ENCODE measurements at places on chromosomes 2 and 18.

DNA sequence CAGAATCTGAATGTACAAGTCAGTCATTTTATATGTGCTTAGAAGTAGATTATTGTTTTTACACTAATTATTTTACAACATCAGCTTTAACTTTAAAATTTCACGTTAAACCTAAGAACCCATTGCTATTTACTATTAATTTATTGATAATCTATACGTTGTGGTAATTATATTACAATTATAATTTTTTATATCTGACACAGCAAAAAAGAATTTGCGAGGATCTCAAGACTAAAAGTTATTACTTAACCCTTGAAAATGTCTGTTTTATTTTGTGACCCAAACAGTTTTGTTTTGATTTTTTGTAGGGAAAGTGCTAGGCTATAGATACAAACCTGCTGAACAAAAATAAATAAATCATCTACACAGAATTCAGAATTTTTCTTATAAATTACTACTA, 30.3 kb downstream of the BAZ2B start:
- no peak overlapping the region for H3K4me3 ChIP-seq
- no peak for DNase-seq
- H3K27ac ChIP-seq = no peak overlapping the region
- peaks cover 60% of the 10 kb centered on the region for H3K36me3 ChIP-seq

DNA sequence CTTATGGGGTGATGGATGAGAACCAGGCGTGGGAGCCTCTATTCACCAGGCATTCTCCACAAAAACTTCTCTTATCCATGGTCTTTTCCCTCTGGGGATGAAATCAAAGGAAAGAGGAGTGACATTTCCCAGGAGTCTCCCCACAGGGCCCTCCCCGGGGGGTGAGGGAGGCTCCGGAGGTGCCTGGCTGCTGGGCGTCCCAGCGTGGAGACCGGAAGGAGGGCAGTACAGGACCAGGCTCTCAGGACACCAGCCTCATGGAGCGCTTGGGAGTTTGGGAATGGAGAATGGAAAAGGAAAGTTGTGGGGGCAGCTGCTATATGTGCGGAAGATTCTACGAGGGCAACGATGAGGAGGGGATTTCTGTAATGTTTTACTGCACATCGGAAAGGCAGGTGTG, 22.1 kb downstream of the CIB4 start:
- no peak overlapping the region for H3K27ac ChIP-seq
- no peak overlapping the region for H3K4me3 ChIP-seq
- peaks cover 7% of the 10 kb centered on the region for H3K36me3 ChIP-seq

GRCh38 chr2:120852200-120852815, 116.6 kb downstream of the GLI2 start:
- H3K36me3 ChIP-seq = peaks cover 27% of the 10 kb centered on the region
- no peak overlapping the region for H3K27ac ChIP-seq
- H3K27me3 ChIP-seq = peaks cover 3% of the 10 kb centered on the region
- H3K4me3 ChIP-seq = no peak overlapping the region

GRCh38 chr2:120540719-120541552, 194.7 kb upstream of the GLI2 start:
- H3K27me3 ChIP-seq = peaks cover 82% of the 10 kb centered on the region
- H3K36me3 ChIP-seq = no peaks in the 10 kb centered on the region

DNA sequence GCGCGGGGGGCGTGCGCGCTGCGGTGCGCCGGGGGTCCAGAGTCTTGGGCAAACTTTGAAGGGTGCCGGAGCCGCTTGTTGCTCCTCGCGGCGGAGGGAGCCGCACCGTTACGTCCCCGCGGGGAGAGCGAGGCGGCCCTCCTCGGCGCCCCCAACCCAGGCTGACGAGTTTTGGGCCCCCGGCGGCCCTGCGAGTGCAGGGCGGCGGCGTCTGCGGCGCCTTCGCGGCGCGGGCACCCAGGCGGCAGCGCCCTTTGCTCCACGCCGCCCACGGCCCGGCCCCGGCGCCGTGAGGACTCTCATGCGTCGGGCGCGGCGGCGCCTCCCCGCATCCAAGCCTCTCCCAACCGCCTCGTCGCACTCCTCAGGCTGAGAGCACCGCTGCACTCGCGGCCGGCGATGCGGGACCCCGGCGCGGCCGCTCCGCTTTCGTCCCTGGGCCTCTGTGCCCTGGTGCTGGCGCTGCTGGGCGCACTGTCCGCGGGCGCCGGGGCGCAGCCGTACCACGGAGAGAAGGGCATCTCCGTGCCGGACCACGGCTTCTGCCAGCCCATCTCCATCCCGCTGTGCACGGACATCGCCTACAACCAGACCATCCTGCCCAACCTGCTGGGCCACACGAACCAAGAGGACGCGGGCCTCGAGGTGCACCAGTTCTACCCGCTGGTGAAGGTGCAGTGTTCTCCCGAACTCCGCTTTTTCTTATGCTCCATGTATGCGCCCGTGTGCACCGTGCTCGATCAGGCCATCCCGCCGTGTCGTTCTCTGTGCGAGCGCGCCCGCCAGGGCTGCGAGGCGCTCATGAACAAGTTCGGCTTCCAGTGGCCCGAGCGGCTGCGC, 814 bp downstream of the FZD7 start:
- peak overlapping the region; percentile 97 for H3K27ac ChIP-seq
- H3K36me3 ChIP-seq = peaks cover 16% of the 10 kb centered on the region
- H3K4me3 ChIP-seq = peak overlapping the region; percentile 89
- H3K4me1 ChIP-seq = peaks cover 50% of the 10 kb centered on the region
- peak; percentile 49 for DNase-seq
- peaks cover 2% of the 10 kb centered on the region for H3K27me3 ChIP-seq

- H3K27ac ChIP-seq = no peak overlapping the region
- no peaks in the 10 kb centered on the region for H3K36me3 ChIP-seq
- no peaks in the 10 kb centered on the region for H3K4me1 ChIP-seq
- no peak for DNase-seq
- no peaks in the 10 kb centered on the region for H3K27me3 ChIP-seq
Observed at GRCh38 chr2:211812587-211812986, 726.0 kb downstream of the ERBB4 start.

DNA sequence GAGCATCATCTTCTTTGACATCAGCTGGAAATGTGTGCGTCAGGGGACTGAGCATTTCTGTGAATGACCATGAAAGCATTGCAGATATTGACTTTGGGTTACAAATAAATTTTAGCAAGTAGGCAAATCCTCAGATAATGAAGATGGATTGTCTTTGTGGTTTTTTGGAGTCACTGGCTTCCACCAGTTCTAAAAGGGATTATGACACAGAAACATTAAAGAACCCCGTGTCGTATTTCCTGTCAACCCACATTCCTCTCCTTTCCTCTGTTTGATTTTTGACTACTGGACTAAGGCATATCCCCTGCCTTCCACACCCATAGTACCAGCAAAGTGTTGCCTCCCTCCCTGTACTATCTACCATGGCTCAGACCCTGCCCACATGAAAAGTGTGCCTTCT, 268.1 kb downstream of the MYO3B start:
- peaks cover 23% of the 10 kb centered on the region for H3K36me3 ChIP-seq
- no peak overlapping the region for H3K27ac ChIP-seq

DNA sequence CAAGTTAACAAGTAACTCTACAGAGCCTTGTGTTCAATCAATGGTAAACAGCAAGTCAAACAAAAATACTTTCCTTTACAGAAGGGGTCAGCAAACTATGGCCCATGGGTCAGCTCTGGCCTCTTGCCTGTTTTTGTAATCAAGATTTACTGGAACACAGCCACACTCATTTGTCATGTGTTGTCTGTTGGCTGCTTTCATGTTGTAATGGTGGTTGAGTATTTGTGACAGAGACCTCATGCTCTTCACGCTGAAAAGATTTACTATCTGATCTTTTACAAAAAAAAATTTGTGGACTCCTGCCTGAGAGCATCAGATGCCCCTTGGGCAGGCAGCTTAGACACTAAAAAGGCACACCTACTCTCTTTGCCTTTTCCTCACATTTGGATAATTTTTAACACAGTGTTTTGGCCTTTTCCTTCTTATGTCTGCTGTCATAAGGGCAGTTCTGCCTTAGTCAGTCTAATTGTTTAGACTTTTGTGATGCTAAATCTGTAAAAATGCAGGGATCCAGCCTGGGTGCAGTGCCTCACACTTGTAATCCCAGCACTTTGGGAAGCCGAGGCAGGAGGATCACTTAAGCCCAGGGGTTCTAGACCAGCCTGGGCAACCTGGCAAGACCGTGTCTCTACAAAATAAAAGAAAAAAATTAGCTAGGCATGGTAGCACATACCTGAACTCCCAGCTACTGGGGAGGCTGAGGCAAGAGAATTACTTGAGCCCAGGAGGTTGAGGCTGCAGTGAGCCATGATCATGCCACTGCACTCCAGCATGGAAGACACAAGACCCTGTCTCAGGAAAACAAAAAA, 18.3 kb downstream of the IL1B start:
- no peaks in the 10 kb centered on the region for H3K36me3 ChIP-seq
- H3K27ac ChIP-seq = no peak overlapping the region
- peaks cover 36% of the 10 kb centered on the region for H3K27me3 ChIP-seq
- DNase-seq = peak; percentile 25
- peaks cover 32% of the 10 kb centered on the region for H3K4me1 ChIP-seq

- no peaks in the 10 kb centered on the region for H3K4me1 ChIP-seq
- DNase-seq = no peak
- H3K4me3 ChIP-seq = no peak overlapping the region
- no peaks in the 10 kb centered on the region for H3K27me3 ChIP-seq
Observed at GRCh38 chr2:140018541-140018940, 1238.4 kb upstream of the NXPH2 start.

DNA sequence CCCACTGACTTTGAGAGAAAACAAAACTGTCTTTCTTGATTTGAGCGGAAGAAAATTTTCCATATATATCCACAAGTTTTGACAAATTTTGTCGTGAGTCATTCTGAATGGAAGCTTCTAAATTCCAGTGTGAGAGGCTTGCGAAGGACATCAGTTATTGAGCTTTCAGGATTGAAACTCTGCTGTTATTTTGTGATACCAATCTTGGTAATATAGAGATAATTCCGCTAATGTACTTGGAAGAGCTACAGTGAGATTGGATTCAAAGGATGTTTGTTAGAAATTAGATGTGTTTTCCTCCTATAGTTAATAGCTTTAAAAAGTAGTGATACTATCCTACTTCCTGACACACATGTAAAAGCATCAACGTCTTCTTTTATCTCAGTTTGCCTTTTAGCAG, 61.4 kb downstream of the RBM43 start:
- peaks cover 16% of the 10 kb centered on the region for H3K36me3 ChIP-seq
- H3K27me3 ChIP-seq = no peaks in the 10 kb centered on the region
- H3K4me3 ChIP-seq = no peak overlapping the region
- peaks cover 44% of the 10 kb centered on the region for H3K4me1 ChIP-seq
- no peak for DNase-seq

DNA sequence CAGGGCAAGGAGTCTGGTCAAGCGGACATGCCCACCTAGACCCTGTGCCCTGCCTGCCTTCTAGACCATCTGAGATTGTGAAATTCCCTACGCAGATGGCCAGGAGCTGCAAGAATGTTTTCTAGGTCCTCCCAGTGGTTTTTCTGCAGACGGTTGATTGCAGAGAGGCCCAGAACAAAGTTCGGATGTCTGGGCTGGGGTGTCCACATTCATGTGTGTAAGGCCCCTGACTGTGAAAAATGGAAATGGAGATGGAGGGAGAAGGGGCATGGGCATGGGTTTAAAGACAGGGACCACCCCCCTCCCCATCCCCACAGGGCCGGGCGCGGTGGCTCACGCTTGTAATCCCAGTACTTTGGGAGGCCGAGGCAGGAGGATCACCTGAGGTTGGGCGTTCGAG, 11.8 kb downstream of the ARHGAP25 start:
- DNase-seq = no peak
- no peak overlapping the region for H3K27ac ChIP-seq
- H3K36me3 ChIP-seq = no peaks in the 10 kb centered on the region
- no peak overlapping the region for H3K4me3 ChIP-seq
- no peaks in the 10 kb centered on the region for H3K27me3 ChIP-seq

GRCh38 chr2:30662268-30663131, 144.7 kb downstream of the CAPN13 start:
- no peaks in the 10 kb centered on the region for H3K4me1 ChIP-seq
- no peak overlapping the region for H3K4me3 ChIP-seq
- peaks cover 2% of the 10 kb centered on the region for H3K36me3 ChIP-seq
- peaks cover 2% of the 10 kb centered on the region for H3K27me3 ChIP-seq
- no peak overlapping the region for H3K27ac ChIP-seq

DNA sequence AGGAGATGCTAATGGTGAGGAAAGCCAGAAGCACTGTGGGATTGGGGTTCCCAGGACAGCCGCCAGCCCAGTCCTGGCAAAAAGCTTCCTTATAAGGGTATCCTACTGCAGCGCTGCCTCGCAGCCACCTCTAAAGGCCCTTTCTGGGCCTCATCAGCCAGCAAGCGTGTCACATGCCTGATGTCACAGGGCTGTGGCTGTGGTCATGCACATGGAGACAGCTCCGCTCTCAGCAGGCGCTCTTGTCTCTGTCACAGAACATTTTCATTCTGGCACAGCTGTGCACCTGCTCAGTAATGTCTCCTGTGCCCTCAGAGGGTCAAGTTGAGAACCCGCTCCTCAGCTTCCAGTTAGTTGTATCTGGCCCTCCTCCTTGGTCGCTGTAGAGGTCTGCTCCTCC, 17.7 kb upstream of the MAL start:
- H3K36me3 ChIP-seq = no peaks in the 10 kb centered on the region
- no peak overlapping the region for H3K4me3 ChIP-seq
- DNase-seq = no peak
- no peak overlapping the region for H3K27ac ChIP-seq
- H3K27me3 ChIP-seq = peaks cover 10% of the 10 kb centered on the region

GRCh38 chr18:76979111-76979751, 153.4 kb downstream of the MBP start:
- H3K36me3 ChIP-seq = peaks cover 4% of the 10 kb centered on the region
- H3K27me3 ChIP-seq = peaks cover 12% of the 10 kb centered on the region
- H3K4me3 ChIP-seq = no peak overlapping the region
- no peak for DNase-seq
- peaks cover 64% of the 10 kb centered on the region for H3K4me1 ChIP-seq
- no peak overlapping the region for H3K27ac ChIP-seq

DNA sequence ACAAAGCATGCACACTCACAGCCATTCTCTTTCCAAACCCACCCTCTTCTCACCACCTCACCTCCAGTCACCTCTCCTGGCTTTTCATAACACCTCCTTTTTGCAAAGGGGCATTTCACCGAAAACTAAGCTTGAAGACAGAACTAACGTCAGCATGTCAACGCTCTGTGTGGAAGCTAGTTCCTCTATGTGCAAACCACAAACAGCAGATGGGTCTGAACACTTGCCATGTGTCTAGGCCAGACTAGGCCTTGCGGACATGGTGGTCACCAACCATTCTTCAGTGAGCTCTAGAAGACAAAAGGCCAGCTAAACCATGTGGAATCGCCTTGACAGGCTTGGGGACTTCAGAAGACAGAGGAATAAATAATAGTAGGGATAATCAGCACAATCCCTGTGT, 148.5 kb downstream of the TXNL1 start:
- H3K27me3 ChIP-seq = peaks cover 3% of the 10 kb centered on the region
- H3K27ac ChIP-seq = no peak overlapping the region
- DNase-seq = no peak
- H3K4me3 ChIP-seq = no peak overlapping the region

DNA sequence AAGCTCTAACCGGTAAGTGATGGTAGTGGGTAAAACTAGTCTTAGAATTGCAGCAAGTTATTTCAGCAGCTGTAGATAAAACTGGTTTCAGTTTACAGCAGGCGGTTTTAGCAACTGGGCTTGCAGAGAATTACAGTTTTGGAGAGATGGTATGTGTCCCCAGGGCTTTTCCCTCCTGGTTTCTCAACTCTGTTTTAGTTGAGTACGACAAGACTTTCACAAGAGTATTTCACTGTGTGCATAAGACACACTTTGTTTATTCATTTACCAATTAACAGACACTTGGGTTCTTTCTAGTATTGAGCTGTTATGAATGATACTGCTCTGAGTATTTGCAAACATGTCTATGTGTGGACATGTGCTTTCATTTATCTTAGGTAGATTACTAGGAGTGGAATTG, 65.6 kb upstream of the RFX8 start:
- no peaks in the 10 kb centered on the region for H3K4me1 ChIP-seq
- no peaks in the 10 kb centered on the region for H3K36me3 ChIP-seq
- DNase-seq = no peak

GRCh38 chr2:42147641-42148274, 21.4 kb upstream of the EML4 start:
- H3K4me3 ChIP-seq = no peak overlapping the region
- H3K4me1 ChIP-seq = peaks cover 23% of the 10 kb centered on the region
- no peak for DNase-seq
- peaks cover 7% of the 10 kb centered on the region for H3K36me3 ChIP-seq

All from nephron progenitor cell (in vitro differentiated cells).